ENCODE measurements at places on chromosomes 11 and 22. TPM values are rescaled to one million over a fixed set of nuclear protein-coding genes. Genes with fewer than 3 reads are reported as not detected.

DNA sequence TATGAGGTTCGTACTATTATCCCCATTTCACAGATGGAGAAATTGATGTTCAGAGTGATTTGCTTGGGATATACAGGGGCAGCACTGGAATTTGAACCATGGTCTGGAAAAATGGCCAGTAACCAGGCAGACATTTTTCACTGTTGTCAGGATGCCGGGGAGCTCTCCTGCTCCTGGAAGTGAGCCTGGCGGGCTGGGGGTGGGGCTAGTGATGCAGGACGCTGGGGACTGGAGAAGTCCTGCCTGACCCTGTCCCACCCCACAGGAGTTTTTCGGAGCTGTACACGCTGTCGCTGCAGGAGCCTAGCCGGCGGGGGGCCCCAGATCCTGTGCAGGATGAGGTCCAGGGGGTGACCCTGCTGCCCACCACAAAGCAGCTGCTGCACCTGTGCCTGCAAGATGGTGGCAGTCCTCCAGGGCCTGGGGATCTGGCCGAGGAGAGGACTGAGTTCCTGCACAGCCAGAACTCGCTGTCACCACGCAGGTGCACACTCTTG is 11.1 kb downstream of the SIPA1 start:
- H3K4me1 ChIP-seq: peaks cover 24% of the 10 kb centered on the region
- no peaks in the 10 kb centered on the region for H3K36me3 ChIP-seq
- H3K4me3 ChIP-seq: no peak overlapping the region
- no peaks in the 10 kb centered on the region for H3K27me3 ChIP-seq
- no peak overlapping the region for H3K27ac ChIP-seq
- no peak for DNase-seq

DNA sequence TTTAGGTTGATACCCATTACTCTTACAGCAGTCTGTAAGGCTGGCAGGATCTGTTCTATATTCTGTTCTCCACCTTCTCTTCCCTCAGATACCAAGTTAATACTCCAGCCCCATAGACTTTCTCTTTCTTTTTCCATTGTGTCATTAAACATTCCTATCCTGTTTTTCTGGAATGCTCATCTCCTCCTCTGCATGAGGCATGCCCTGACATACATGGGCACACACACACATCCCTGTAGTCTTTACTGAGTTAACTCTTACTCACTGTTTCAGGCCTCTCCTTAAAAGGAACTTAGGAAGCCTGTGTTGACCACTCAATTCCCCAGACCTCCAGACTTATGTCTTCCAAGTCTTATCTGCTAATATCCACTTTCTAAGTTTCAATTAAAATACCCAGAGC is 476.8 kb downstream of the METTL15 start:
- no peaks in the 10 kb centered on the region for H3K4me1 ChIP-seq
- no peaks in the 10 kb centered on the region for H3K27me3 ChIP-seq
- no peak overlapping the region for H3K4me3 ChIP-seq
- H3K36me3 ChIP-seq: no peaks in the 10 kb centered on the region
- no peak for DNase-seq

- no peaks in the 10 kb centered on the region for H3K36me3 ChIP-seq
- peaks cover 8% of the 10 kb centered on the region for H3K4me1 ChIP-seq
- DNase-seq: no peak
- H3K27me3 ChIP-seq: no peaks in the 10 kb centered on the region
Observed at GRCh38 chr22:27836181-27836580, 34.6 kb upstream of the MN1 start.

The LMO1 gene
- not detected for total RNA-seq

The IGSF22 gene
- not detected for total RNA-seq
